ENCODE measurements at places on chromosomes 2 and 18.
A peak's percentile ranks its signal among the peaks of the same experiment; 100 is the strongest.

GRCh38 chr2:215238485-215239098, 73.3 kb upstream of the ATIC start:
- DNase-seq: no peak

DNA sequence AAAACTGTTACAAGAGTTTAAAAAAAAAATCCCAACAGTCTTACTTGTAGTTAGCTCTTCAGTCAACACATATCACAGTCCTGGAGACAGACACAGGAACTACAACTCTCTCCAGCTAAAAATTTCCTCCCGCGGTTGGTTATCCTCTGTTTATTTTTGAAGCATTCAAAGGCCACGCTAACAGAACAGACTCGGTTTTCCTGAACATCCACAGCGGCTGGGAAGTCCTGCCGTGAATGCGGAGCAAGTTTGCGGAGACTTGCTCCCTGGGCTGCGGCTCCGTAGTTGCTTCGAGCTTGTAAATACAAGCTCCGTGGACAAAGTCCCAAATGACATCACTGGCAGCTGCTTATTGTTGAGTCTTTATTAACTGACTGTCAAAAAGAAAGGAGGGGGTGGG, at the start of gene NCKAP5:
Gene NCKAP5 (minus strand): TSS at position 292 of the 400 bp plus-strand sequence. CDS start 50,937 bp downstream, outside the sequence.
- DNase-seq: peak; percentile 38

GRCh38 chr2:47741101-47741500, 41.8 kb upstream of the MSH6 start:
- no peak for DNase-seq

DNA sequence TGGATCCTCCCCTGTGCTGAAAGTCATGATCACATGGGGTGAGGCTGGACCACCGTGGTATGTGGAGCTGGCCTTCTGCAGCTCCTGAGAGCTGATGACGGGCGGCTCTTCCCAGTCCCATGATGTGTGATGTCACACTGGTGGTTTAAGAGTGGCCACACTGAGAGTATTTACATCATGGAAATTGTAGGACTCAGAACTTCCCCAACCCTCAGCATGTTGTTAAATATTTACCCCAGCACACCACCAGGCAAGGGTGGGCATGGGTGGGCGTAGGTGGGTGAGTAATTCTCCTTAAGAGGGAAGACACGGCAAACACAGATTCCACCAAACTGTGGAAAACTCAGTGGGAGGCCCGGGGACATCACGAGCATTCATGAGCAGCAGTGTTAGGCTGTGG, 106.8 kb downstream of the ALPK2 start:
- DNase-seq: no peak

DNA sequence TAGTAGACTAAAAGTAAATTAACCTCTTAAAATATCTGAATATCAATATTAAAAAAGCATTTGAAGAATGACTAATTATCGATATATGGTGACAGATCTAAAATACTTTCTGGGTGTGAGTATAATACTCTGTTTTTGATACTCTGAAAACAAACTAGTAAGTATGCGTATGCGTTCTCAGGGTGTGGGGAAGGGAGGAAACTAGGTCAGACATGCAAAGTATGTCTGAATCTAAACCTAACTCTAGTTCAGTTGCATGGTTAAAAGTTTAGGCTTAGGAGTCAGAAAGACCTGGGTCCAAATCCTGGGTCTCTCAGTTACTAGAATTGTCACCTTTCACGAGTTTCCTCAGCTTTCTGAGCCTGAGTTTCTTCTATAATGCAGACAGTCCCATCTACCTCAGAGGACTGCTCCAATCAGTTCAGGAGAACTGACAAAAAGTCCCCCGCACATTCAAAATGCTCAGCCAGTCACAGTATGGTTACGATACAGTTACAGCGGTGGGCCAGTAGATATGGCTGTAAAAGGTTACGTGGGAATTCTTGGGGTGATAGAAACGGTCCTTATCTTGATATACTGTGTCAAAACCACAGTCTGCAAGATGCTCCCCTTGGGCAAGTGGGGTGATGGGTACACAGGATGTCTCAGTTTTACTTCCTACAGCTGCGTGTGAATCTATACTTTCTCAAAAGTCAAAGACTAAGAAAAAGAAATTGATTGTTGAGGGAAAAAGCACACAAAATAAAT, 29.2 kb downstream of the UNC50 start:
- DNase-seq: no peak

DNA sequence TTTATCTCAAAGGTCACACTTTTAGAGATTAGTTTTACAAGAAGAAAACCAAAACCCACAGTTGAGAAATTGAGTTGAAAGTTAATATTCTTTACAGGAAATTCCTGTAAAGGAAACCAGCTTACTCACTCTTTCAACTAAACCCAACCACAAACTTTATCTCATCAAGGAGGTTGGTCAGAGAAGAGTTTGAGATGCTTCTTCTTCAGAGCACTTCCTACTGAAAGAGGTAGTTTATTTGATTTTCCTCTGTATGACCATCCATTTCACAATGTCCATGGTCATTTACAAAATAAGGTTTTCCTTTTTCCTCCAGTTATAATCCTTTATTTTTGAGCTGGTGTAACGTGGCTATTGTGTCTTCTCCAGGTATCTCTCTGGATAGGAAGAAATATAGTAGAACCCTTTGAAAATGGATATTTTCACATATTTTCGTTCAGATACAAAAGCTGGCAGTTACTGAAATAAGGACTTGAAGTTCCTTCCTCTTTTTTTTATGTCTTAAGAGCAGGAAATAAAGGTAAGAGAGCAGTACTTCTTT, 4.5 kb upstream of the IL18RAP start:
- DNase-seq: no peak

DNA sequence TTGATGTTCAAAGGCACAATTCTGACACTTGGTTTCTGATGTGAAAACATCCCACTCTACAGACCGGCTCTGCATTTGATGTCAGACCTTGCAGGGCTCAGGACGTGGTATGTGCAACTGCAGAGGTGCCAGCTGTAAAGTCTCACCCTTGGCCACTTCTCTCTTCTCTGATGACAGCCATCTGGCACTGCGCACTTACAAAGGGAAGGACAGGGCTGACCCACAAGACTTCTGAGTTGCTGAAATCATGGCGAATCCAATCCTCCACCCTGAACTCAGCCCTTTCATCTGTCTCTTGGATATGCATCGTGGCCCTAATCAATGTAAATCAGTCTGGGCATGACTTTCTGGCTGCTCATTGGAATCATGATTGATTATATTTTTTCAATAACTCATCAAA, 82.5 kb downstream of the SEPTIN10 start:
- DNase-seq: no peak

GRCh38 chr18:45004546-45005080, 323.9 kb downstream of the SETBP1 start:
- DNase-seq: no peak

GRCh38 chr2:43269706-43270105, 43.3 kb upstream of the ZFP36L2 start:
- DNase-seq: no peak
